ENCODE measurements at places on chromosomes 7 and 10.

- no peak for DNase-seq
Measured at GRCh38 chr10:72370201-72370722, 15.5 kb upstream of the DNAJB12 start.

DNA sequence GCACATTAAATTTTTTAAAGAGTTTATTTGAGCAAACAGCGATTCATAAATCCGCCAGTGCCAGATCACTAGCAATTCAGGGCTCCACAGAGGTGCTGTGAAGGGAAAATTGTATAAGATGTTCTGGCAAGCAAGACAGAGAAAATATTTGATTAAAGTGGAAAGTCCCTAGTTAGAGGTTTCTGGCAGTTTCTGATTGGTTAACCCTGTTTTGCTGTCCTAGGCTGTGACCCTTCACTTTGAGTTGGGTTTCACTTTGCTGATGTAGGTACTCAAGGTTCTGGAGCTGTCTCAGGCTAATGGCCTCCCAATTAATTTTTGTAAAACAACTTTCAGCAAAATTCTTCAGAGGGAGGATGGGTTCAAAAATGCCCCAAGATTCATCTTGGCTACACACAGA is 79.4 kb upstream of the NXPH1 start:
- DNase-seq = no peak

- DNase-seq = no peak
Measured at GRCh38 chr10:128776673-128777252, 650.5 kb upstream of the MKI67 start.

DNA sequence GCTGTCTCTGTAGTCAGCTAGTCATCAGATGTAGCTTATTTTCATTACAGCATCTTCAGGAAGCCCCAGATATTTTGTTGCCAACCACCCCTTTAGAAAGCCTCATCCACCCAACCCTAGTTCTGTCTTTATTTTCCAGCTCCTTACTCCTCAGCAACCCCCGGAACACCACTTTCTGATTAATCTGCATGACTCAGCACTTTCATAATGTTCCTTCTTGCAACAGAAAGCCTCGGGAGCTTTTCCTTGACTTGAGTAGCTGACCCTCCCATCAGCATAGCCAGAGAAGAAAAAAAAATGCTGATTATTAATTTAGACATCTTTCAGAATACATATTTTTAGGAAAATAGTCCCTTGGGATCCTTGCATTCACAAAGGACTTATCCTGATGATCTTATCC is 244.0 kb upstream of the CXCL12 start:
- DNase-seq = no peak

DNA sequence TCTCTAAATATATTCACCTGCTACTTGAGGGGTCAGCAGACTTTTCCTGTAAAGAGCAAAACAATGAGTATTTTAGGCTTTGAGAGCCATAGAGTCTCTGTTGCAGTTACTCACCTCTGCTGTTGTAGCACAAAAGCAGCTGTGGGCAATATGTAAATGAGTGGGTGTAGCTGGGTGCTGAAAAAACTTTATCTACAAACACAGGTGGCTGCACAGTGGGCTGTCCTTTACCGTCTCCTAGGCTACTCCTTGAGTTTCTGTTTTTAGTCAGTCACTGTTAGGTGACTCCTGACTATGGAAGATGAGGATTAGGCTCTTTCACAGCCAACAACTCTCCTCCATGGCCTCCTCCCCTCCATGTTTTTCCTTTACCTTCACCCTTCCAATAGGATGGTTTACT is 286.1 kb upstream of the C7orf33 start:
- no peak for DNase-seq

DNA sequence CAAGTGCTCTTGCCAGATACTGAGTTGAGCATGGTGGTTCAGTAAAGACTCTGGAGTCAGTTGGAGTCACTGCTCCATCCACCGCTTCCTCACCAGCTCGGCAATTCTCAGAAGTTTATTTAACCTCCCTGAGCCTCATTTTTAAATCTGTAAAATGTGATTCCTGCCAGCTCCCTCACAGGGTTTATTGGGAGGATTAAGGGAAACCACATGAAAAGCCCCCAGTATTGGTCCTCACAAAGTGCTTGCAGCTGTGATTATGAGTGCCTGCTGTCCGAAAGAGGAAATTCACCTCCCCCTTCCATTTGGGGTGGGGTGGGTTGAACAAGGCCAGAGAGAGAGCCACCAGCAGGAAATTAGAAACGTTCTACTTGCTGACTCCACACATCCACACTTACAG is 99.0 kb downstream of the AOAH start:
- no peak for DNase-seq

DNA sequence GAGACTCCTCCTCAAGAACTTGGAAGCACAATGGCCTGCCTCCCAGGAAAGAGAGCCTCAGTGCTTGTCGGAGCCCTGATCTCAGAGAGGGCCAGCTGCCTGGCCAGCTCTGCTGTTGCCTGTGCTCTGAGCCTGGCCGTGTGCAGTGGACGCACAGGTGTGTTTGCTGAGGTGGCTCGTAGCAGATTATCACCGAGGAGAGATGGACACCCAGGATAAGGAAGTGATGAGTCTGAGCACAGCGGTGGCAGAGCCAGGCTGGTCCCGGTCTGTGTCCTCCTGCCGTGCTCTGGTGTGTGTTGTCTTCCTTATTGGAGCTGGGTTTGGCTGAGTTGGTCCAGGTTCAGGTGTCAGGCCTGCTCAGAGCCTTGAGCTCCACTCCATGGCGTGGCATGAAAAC is 208.5 kb downstream of the EBF3 start:
- DNase-seq = no peak

DNA sequence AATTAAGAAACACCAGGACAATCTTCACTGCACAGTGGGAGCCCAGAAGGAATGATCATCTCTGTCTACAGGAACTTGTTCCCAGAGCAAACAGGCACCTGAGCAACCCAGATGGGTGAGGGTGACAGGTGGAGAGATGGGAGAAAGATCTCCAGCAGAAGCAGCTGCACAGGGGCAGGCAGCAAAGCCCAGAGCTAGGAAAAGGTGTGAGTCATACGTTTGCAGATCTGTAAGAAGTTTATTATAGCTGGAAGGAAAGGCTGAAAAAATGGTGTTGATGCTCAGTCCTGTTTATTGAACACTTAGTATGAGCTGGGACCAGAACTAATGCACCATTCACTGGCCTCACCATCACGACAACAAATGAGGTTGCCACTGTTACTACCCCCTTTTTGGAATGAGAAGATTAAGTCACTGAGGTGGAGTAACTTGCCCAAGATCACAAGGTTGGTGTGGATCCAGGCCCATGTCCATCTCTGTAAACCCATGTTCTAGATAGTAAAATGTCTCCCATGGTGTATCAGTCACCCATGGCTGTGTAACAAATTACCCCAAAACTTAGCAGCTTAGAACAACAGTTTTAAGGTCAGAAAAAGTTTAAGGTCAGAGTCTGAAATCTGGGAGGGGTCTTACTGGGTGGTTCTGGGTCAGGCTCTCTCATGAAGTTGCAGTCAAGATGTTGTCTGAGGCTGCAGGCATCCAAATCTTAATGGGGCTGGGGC is 506.9 kb downstream of the RPS24 start:
- DNase-seq = no peak

DNA sequence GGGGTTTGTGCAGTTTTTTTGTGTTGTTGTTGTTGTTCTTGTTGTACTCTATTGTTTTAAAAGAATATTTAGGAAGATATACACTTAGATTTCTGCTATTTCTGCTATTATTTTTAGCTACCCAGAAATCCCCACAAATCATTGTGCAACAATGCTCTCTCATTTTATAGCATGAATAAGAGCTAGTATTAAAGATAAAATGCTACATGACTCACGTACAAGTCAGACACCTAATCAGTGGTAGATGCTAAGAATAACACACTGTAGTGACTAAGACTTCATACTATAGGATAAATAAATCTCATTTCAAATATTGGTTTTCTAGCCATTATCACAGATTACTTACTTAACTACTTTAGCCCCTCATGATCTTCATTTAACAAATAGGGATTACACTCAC is 920.5 kb downstream of the KCNMA1 start:
- DNase-seq = no peak

DNA sequence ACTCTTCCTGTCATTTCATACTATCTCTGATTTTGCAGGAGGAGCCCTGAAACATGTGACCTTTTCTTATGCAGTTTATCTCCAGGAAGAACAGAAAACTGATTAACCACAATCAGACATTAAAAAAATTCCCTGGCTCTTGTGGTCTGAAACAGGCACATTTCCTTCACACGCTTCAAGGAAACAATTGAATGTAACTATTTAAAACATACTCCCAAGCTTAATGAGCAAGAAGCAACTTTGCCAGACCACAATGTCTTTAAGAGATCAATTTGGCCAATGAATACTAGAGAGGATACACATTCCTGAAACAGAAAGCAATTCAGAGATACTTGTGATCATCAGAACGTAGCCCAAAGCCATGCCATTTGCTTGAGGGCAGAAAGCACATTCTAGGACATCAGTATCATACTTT is 65.8 kb downstream of the PIP4K2A start:
- no peak for DNase-seq

DNA sequence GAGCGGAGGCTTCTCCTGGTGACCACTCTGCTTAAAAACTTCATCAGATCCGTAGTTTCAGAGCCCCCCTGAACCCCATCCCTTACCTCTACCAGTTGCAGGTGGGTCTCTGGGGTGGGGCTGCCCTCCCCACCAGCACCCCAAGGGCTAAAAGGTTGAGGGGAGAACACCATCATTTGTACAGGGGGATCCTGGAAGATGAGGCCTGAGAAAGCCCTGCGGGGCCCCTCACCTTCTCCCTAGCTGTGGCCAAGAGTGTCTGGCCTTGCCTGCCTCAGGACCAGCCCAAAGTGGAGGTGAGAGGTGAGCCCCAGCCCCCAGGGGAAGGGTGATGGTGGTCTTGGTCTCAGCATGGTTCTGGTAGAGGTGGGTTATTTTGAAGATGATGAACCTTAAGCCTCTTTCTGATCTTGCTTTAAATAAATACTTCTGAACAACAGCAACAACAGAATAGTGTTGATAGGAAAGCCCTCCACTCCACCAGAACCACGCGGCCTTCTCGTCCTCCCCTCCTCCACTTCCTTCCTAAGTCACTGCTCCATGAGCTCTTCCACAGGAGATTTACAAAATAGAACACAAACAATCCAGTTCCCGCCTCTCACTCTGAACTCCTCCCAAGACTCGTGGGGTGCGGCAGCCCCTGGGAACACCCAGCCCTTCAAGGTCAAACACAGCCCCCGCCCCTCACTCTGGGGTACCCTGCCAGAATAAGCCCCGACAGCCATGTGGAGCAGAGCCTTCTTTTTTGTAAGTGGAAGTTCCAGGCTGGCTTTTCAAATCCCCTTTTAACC is 169.1 kb downstream of the EGFR start:
- DNase-seq = no peak

GRCh38 chr10:52635651-52636050 is 136.9 kb downstream of the MBL2 start:
- no peak for DNase-seq

GRCh38 chr7:151756076-151756731 is 120.7 kb downstream of the PRKAG2 start:
- peak; percentile 18 for DNase-seq

DNA sequence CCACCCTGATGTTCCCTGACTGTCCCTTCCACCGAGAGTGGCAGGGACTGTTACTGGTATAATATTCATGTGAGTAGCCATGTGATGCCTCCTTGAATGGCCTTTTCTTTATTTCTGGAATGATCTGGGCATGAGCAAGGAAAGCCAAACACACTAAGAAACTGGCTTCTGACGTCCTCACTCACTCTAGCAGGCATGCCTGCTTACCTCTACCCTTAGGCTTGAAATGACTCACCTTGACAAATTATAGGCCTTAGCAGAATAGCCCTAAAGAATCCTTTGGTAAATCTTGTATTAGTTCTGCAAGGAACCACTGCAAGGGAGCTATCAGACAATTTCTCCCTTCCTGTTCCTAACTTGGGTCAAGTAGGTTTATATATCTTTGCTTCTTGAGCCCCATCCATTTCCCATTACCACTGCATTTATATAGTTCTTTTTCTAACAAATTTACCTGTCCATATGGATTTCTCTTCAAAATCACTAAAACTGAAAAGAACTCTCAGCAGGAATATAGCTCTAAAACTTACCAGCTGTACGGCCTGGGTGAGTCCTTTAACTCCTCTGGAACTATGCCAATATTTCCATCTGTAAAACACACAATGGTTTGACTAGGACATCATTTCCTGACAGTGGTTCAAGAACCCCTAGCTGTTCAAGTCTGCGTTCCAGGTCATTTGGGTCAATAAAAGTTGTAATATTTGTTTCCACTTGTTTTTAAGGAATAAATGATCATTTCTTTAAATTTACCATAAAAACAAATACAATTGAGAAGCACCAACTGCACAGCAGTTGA is 13.0 kb upstream of the NDUFA5 start:
- no peak for DNase-seq
